Activated T-helper 1 cell treated with anti-CD3 and anti-CD28 coated beads, Interleukin-2, amount 50 U/mL, for 16 hours (primary cell): ENCODE measurements at places on chromosomes 2 and 18.
A peak's percentile ranks its signal among the peaks of the same experiment; 100 is the strongest.

DNA sequence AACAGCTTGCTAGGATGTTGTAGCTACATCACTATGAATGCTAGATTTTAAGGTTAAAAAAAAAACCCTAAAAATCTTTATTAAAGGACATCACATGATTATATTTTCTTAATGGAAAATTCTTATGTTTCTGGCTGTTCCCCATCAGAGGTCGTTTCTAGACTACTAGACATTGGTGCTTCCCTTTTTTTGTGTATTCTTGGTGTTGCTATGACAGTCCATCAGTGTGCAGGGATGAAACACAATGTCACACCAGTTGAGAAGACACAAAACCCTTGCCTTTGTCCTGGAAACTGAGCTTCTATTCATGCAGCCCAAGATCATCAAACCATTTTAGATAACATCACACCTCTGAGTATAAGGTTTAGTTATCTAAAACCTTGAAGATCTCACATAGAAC, 19.9 kb upstream of the TMEM131 start:
- no peak for DNase-seq

GRCh38 chr18:69586537-69586936, 185.8 kb downstream of the DOK6 start:
- DNase-seq = no peak

DNA sequence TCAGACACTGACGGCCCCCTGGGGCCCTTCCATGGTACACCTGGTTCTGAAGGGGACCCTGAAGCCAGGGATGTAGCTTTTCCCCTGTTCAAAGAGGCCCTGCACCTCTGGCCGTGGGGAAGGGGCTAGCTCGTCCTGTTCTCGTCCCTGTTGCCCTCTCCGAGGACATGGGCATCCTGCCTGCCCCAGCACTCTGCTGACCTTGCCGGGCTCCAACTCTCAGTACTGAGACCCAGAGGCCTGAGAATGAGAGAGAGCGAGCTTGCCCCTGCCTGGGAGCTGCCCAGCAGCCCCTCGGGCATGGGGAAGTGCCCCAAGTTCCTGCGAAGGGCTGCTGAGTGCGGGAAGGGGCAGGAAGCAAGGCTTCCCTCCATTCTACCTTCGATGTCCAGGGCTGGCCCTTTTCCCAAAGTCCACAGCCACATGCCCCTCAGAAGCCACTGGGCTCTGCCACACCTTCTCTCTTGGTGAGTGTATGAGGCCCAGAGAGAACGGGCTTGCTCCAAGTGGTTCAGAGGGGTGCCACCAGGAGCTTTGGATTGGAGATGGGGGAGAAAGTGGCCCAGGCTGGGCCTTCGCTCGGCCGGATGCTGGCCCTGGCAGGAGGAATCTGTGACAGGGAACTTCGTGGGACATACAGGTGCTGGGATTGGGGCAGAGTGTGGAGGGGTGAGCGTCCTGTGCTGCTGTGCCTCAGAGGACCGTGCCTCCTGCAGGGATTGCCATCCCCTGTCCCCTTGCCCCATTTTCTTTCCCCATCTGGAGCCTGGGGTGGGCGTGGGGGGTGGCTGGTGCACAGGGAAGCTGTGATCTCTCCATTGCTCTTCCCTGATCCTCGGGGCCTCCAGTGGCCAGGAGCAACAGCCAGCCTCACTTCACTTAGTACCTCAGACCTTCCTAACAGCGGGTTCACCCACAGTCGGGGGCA, 50.8 kb downstream of the KCNIP3 start:
- no peak for DNase-seq

- DNase-seq = peak; percentile 58
Measured at GRCh38 chr2:127081826-127082633, 24.9 kb downstream of the BIN1 start.
